ENCODE measurements at places on chromosomes 5 and 9.

- no peak for DNase-seq
Measured at GRCh38 chr5:41010572-41010971, 60.6 kb downstream of the MROH2B start.

DNA sequence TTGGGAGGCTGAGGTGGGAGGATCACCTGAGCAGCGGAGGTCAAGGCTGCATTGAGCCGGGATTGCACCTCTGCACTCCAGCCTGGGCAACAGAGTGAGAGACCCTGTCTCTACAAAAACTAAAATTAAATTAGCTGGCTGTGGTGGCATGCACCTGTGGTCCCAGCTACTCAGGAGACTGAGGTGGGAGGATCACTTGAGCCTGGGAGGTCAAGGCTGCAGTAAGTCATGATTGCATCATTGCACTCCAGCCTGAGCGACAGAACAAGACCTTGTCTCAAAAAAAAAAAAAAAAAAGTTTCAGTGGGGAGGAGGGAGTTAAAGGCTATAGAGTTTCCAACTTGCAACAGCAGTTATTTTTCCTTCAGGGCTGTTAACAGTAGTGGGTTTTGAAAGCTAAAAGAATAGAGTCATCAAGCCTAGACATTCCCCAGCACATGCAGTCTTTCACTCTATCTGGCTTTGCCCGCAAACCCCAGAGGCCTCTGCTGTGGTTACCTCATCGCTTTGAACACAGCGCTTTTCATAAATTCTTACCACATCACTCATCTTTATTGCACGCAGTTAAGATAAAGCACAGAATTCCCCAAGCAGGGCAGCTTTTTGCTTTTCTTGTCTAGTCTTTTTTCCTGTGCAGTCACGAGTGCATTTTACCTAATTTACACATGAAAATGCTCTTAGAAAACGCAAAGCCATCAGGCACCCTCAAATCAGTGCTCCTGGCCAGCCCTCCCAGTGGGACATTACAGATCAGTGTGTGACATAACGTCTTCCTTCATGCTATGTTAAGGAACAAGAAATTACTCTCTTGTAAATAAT lies 8.7 kb upstream of the SLC2A8 start:
- peak; percentile 74 for DNase-seq

- DNase-seq = no peak
Measured at GRCh38 chr5:125112196-125112595, 365.8 kb upstream of the ZNF608 start.

DNA sequence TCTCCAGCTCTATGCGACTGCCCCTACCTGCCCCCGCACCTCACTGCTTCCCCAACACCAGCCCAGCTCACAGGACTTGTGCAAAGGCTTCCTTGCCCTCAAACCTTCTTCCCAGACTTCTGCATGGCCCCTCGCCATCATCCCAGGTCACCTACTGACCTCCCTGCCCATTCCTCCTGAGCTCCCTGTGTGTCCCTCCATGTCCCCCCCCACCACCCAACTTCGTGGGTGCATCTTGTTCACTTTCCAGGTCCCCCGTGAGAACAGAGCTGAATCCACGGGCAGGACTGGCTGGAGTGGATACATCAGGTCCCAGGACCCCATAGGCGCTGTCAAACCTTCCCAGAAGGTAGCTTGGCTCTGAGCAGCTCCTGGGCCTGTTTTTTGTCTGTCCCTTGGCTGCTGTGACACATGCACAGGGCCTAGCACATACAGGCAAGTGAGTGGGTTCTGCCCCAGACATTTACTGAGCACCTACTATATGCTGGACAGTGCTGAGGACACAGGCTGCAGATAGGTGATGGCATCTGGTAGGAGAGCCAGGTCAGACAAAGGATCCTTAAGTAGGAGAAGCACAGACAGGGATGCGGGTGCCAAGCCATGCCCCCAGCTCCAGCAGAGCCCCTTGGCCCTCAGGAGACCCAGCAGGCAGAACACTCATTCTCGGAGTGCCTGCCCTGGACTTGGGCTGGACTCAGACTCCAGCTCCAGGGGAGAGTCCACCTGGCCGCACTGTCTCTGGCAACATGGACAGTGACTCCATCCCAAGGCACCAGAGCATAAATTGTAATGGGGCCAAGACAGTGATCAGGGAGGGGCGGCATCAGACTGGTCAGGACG lies 15.0 kb downstream of the NINJ1 start:
- DNase-seq = no peak

- DNase-seq = no peak
Measured at GRCh38 chr9:83972286-83972685, 7.7 kb downstream of the HNRNPK start.

DNA sequence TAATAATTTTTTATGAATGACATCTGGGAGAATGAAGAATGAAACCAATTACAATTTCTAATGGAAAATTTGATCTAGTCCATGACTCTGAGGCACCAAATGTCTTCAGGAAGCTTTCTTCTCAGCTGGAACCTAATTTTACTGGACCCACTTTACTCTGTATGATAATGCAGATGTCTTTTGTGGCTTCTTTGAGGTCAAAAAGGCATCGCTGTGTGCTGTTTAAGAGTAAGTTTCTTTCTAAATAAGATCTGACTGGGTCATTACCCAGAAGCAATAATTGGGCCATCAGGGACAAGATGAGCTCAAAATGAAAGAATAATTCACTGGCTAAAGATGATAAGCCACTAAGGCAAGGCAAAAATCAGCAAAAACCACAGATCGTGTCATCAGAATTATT lies 633.4 kb downstream of the PSAT1 start:
- no peak for DNase-seq

GRCh38 chr9:35161713-35162604 lies at the start of gene UNC13B:
Gene UNC13B (plus strand): TSS chr9:35162009. CDS start chr9:35162284, 275 bp downstream.
- peak; percentile 92 for DNase-seq

DNA sequence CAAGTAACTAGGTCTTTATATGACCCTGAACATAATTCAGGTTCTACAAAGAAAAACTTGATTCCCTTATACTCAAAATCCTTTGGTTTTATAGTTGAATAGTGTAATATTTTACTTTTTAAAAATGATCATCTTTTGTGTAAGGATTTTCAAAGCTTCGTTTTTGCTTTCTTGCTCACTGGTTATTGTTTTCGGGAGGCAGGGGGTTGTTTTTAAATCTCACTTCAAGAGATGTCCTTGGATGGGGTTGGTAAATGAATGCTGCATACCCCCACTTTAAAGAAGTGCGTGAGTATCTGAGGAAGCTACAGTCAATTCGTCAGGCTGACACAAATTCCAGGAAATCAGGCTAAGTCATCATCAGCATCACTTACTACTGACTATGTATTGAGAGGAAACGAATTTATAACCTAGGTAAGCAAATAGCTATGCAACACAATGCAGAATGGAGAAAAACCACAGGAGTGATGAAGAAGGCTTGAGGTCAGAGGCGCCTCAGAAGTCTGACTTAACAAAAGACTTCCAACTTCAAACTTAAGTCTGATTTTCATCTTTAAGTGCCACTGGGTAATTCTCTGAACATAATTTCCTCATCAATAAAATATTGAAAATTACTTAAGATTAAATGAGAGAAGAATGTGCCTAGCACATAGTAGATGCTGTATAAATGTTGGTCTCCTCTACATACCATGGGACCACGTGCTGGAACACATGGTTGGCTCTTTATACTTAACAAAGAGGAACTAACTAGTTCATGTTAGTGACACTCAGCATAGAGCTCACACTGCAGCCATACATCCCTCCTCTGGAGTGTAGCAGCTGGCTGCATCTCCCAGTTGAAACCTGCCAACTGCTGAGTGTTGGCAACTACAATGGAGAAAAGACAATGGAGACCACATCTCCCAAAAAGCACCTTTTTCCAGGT lies 106.0 kb upstream of the KIF2A start:
- DNase-seq = peak; percentile 26

DNA sequence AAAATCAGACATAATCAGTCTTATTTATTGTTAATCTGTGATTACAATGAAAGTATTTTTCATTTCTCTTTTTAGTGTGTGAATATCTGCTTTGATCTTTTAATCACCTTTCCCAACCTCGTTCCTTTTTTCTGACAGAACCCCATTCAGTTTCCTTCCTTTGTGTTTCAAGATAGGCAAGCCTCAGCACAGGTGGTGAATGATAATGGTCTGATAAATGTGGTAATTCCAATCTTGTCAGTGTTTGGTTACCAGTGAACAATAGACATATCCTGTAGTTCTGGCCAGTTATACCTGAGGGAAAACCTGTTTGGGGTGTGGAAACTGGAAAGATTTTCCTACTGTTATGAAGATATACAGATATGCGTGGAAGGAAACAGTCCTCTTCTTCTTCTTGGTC lies 13.5 kb downstream of the STX17 start:
- no peak for DNase-seq

DNA sequence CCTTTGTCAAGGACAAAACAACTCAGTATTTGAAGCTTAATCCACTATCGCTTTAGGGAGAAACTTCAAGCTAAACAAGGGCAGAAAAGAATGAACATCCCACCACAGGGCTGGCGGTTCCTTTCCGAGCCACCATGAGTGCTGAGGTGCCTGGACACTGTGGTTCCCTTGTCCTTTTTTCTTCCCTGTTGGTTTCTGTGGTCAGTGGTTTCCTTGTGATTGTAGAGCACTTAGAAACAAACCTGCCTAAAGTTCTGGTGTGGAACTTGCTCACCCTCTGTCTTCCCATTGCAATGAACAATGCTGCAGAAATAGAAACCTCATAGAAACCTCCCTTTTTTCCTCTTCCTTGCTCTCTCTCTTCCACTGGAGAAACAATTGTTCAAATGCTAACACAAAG lies 79.3 kb upstream of the TBC1D2 start:
- peak; percentile 17 for DNase-seq

DNA sequence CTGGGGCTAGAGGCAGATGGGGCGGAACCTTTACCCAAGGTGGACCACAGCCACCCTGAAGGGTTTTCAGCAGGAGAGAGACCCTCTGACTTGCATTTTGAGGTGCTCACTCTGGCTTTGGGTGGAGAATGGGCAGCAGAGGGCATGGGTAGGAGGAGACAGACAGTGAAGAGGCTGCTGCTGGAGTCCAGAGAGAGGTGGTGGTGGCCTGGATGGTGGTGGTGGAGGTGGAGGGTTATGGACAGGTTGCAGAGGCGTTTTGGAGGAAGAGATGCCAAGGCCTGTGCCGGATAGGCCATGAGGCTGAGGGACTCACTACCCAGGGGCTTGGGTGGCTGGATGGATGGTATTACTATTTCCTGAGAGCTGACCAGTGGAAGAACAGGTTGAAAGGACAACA lies 46.1 kb upstream of the CDKN2AIPNL start:
- no peak for DNase-seq

DNA sequence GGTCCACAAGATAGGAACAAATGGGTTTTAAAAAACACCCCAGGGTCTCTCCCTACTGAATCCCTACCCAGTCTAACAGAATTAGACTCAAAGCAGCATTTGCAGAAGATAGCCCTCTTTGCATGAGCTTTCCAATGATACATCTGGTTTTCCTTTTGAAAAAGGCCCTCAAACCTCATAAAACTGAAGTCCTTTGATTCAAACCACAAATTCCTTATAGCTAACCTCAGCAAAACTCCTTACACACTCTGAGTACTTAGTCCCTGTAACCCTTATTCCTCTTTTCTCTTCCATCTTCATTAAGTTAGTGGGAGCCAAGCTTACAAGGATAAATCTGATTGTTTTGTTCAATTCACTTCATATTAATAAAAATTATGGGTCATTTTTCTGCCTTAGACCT lies 90.5 kb upstream of the TNC start:
- DNase-seq = no peak

GRCh38 chr9:70403166-70403565 lies 11.3 kb downstream of the KLF9 start:
- no peak for DNase-seq

- DNase-seq = no peak
Measured at GRCh38 chr9:94675008-94675881, 35.9 kb upstream of the FBP1 start.

DNA sequence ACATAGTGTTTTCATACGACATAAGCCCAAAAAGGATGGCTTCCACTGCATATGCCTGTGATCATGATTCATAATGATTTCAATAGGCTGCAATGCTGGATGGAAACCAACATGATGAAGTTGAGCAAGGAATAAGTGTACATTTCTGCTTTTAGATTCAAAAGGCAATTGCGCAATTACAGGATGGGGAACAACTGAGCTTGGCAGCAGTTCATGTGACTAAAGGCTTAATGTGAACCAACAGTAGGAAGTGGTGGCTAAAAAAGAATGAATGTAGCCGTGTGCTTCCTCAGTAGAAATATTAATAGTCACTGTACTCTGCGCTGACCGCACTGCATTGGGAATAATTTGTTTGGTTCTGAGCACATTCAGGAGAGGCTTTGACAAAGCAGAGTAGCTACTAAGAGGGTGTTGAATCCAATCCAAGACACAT lies 51.2 kb downstream of the SLC1A3 start:
- DNase-seq = peak; percentile 98

DNA sequence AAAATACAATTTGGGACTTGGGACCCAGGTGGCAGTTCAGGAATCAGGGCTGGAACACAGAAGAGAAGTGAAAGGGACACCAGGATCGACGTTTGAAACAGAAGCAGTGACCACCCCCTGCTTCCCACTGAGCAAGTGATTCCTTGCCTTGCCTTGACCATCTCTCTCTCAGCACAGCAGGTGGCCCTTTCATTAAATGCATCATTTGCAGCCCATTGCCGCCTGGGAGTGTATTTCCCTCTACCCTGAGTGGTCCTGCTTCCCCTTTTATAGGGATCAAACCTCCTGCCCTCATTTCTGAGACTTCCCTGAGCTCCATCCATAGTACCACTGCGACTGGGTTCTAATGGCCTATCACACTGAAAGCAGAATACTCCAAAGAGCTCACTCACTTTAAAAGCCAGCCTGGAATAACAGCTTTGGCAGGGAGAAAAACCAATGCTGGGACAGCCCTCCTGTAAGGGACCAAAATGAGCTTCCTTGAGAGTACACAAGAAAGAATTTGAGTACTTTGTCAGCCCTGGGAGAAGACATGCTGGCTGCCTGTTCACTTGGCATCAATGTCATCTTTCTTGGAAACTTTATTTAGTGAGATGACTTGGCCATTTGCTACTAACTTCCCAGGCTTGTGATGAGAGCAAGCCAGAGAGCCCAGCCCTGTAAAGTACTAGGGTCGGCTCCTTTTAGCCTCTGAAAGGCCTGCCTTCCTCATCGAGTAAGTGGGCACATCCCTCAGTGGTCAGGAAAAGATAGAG lies 149.7 kb downstream of the SLIT3 start:
- no peak for DNase-seq

- no peak for DNase-seq
Measured at GRCh38 chr5:65263321-65263720, 218.4 kb downstream of the ADAMTS6 start.

Data from common myeloid progenitor, CD34-positive (primary cell).